ENCODE measurements at places on chromosomes 5 and 9. TPM values are rescaled to one million over a fixed set of nuclear protein-coding genes. Genes with fewer than 3 reads are reported as not detected.

The PCA3 gene
- not detected for total RNA-seq

The SAXO1 gene
- 0.42 TPM for total RNA-seq

The PRRC1 gene
- 37.9 TPM for total RNA-seq

The PITX1 gene
- not detected for total RNA-seq

The ARSI gene
- total RNA-seq: not detected

The LHX3 gene
- total RNA-seq: not detected

The SARDH gene
- 2.3 TPM for total RNA-seq

The FAM153A gene
- 41.7 TPM for total RNA-seq

The PCDHGA6 gene
- 0.33 TPM for total RNA-seq

The CHSY3 gene
- not detected for total RNA-seq

The MYOZ3 gene
- 0.14 TPM for total RNA-seq

The KIF27 gene
- 3.6 TPM for total RNA-seq

The GAPVD1 gene
- total RNA-seq: 58.7 TPM

The SHISAL2B gene
- not detected for total RNA-seq

The CD14 gene
- total RNA-seq: 3.5 TPM

All from activated naive CD8-positive, alpha-beta T cell treated with anti-CD3 and anti-CD28 coated beads, Interleukin-2, amount 10 ng/mL, durations not matched to agents 7 days and 5 days (primary cell).